ENCODE measurements at places on chromosomes 4 and X.

GRCh38 chrX:135497736-135498135 is 22.7 kb upstream of the INTS6L start:
- DNase-seq = no peak

- no peak for DNase-seq
Measured at GRCh38 chr4:22179124-22179874, 230.7 kb upstream of the KCNIP4 start.

GRCh38 chr4:44670506-44671199 is 7.6 kb upstream of the GUF1 start:
- DNase-seq = no peak

DNA sequence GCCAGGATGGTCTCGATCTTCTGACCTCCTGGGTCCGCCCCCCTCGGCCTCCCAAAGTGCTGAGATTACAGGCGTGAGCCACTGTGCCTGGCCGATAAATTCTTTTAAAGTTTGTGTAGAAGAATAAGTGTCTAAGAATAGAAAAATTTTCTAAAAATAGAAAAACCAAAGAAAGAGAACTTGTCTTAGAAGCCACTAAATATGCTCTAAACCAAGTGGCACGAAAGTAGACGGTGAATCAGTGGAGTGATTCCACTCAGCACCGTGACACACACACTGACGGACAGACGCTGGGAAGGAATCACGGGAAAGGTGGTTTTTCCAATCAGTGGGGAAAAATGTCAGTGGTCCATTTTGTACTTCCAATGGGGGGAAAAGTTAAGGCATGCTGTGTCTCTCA is 72.7 kb upstream of the PSAPL1 start:
- no peak for DNase-seq

- DNase-seq = no peak
Measured at GRCh38 chrX:20388594-20388993, 121.9 kb upstream of the RPS6KA3 start.

GRCh38 chr4:99148550-99148949 is 4.5 kb upstream of the ADH4 start:
- no peak for DNase-seq

DNA sequence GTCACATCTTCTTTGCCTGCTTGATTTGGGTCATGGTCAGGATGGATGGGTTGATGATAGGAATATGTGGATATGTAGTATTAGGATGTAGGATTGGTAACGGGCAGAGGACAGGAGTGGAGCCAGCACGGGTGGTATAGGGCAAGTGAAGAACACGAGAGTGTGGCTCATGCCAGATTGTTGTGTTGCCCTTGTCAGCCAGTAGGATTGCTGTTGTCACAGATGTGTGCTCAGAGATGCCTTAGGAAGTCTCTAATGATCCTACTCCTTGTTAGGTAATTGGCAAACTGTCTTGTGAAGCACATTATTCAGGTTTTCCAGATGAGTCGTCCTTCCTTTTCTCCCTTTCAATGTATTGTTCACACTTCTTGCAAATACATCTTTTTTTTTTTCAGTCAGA is 5.5 kb downstream of the ATP10D start:
- DNase-seq = no peak

- DNase-seq = no peak
Measured at GRCh38 chr4:37879365-37879764, 11.5 kb upstream of the TBC1D1 start.

DNA sequence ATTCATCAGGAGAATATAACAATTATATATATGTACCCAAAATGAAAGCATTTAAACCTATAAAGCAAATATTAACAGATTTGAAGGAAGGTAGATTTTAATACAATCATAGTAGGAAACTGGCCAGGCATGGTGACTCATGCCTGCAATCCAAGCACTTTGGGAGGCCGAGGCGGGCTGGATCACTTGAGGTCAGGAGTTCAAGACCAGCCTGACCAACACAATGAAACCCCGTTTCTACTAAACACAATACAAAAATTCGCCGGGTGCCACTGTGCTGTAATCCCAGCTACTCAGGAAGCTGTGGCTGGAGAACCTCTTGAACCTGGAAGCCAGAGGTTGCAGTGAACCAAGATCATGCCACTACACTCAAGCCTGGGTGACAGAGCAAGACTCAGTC is 118.3 kb downstream of the KCNIP4 start:
- DNase-seq = no peak

DNA sequence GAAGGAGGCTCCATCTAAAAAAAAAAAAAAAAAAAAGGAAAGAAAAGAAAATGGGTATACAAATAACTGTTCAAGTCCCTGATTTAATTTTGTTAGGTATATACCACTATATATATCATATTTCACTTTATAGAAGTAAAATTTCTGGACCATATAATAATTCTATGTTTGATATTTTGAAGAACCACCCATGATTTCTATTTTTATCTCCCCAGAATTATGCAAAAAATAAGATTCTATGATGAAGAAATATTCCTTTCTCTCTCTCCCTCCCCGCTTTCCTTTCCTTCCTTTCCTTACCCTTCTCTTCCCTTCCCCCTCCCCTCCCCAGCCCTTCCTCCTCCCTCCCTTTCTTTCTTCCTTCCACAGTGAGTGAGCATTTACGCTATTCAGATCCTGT is 337.5 kb upstream of the SPANXN4 start:
- no peak for DNase-seq

DNA sequence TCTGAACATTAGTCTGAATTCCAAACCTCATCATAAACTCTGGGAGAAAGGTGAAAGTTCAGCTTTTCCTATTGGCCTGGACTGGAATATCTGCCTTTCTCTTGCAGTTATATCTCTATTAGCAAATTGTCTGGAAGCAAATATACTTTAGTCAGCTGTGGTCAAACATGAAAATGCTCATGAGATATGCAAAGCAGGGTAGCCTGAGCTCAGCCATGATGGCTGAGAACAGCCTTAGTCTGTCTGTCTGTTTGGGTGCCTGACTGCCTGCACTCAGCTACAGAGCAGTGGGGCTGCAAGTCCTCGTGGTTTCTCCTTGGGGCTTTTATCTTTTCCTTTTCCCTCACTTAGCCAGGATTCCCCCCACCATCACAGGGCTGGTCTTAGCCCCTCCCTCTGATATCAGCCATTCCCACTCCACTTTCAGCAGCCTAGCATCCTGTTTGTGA is 19.5 kb upstream of the PGRMC2 start:
- no peak for DNase-seq

DNA sequence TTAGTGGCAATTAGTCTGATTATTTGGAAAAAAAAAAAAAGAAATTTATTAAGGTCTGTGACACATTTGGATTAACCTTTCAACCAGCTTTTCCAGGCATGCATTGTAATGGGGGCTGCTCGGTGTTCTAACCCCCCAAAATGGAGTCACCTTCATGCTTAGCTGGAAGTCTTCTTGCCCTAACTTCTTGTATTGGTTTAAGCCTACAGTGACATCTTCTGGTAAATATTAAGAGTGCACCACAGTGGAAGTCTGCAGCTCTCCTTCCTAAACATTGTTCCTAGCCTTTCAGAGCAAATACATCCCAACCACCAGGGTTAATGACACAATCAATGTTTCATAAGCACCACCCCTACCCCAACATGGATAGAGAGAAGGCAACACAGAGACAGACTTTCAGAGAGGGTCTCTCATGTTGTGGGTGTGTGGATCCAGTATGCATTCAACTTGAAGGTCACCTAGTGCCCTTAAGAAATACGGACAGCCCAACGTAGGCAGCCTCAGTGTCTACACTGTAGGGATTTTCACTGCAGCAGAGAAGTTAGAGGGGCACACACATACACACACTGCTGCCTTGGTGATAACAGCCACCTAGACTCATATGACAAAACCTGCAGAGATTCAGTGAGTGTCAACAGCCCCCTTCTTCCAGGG is 142.9 kb upstream of the MBNL3 start:
- peak; percentile 1 for DNase-seq

DNA sequence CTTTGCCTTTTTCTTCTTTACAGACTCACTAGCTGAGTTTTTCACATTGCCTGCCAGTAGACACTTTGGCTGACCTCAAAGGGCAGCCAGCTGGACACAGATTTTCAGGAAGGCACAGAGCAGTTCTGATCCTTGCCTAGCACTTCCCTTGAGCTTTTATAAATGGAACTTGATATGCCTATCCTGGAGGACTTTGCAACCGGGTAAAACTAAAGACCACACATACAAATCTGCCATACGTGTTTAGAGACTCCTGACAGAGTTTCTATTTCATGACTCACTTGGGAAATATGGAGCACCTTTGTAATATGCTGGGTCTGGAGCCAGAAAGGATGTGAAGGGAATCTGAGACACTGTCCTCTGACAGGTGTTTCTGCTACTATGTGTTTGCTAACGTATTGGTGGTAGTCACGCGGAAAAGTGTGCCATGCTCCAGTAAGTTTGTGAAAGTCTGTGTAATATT is 56.7 kb upstream of the RASSF6 start:
- peak; percentile 34 for DNase-seq

DNA sequence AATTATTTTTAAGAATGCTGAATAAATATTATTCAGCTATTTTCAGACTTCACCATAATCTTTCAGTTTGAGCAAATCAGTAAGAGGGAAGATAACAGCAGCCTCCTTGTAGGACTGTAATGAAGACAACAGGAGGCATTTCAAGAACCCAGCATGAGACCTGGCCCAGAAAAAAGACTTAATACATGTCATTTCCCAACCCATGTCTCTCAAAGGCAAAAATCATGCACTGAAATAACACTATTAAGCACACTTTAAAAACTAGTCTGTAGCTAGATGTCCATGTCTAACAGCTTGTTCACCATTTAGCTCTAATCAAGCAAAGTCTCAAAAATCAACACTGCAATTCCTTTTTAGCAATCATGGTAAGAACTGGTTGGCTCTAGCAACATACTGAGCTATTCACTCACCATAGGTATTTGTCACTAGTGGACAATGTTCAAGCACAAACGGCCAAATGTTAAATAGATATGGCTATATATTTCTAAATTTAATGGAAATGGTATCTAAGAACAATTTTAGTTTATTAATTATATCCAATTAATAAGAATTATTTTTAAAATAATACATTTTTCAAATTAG is 109.9 kb downstream of the WDFY3 start:
- DNase-seq = no peak

- no peak for DNase-seq
Measured at GRCh38 chr4:148065075-148065474, 333.2 kb downstream of the ARHGAP10 start.

- no peak for DNase-seq
Measured at GRCh38 chrX:30779453-30780030, 109.5 kb downstream of the TAB3 start.

GRCh38 chr4:48681856-48682255 is 98.2 kb downstream of the FRYL start:
- no peak for DNase-seq

DNA sequence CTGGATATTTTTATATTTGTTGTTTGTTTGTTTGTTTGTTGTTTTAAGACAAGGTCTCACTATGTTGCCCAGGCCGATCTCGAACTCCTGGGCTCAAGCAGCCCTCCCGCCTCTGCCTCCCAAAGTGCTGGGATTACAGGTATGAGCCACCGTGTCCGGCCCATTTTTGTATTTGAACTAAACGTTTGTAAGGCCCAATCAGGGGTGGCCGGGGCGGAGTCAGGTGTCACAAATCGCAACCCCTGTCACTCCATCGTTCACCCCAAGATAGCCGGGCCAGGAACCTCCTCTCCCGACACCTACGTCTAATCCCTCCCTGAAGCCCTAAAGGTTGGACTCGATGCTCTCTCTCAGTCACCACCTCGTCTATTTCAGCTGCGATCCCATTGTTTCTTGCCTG is 722 bp upstream of the EFHC2 start:
- no peak for DNase-seq

GRCh38 chr4:26298198-26298947 is 22.4 kb upstream of the RBPJ start:
- DNase-seq = no peak

DNA sequence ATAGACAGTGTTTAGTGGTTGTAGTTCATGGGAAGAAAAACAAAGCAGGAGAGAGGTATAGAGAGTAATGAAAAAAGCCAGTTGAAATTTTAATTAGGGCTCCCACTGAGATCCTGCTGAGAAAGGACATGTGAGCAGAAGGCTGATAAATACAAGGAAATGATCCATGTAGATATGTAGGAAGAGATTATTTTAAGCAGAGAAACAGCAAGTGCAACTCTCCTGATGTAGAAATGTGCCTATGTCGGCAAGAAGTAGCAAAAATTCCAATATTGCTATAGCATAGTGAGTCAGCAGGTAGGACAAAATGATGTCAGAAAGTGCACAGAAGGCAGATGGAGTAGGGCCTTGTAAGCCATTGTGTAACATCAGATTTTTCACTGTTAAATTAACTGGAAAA is 1027.3 kb downstream of the PCDH18 start:
- peak; percentile 28 for DNase-seq

- no peak for DNase-seq
Measured at GRCh38 chr4:146334862-146335449, 120.6 kb downstream of the REELD1 start.

- DNase-seq = no peak
Measured at GRCh38 chr4:5340991-5341451, 289.7 kb downstream of the STK32B start.

- no peak for DNase-seq
Measured at GRCh38 chrX:47209508-47210238, 8.8 kb upstream of the CDK16 start.

GRCh38 chr4:108427946-108428485 is 192.4 kb upstream of the RPL34 start:
- DNase-seq = no peak

DNA sequence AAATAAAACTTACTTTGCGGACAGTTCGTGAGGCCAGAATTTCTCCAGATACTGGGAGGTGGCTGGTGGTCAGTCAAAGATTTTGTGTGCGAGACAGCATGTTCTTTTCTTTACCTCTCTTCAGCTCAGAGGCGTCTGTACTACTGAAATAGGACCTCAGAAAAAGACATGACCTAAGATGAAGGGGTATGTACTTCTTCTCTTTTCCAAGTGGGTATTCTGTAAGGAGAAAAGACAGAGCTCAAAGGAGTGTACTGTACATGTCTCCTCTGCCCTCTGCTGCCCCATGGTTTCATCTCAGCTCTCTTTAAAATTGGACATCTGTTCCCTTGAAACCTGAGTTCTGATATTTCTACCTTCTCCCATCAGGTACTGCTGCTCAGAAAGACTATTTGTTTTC is 38.1 kb downstream of the SEPTIN11 start:
- no peak for DNase-seq

DNA sequence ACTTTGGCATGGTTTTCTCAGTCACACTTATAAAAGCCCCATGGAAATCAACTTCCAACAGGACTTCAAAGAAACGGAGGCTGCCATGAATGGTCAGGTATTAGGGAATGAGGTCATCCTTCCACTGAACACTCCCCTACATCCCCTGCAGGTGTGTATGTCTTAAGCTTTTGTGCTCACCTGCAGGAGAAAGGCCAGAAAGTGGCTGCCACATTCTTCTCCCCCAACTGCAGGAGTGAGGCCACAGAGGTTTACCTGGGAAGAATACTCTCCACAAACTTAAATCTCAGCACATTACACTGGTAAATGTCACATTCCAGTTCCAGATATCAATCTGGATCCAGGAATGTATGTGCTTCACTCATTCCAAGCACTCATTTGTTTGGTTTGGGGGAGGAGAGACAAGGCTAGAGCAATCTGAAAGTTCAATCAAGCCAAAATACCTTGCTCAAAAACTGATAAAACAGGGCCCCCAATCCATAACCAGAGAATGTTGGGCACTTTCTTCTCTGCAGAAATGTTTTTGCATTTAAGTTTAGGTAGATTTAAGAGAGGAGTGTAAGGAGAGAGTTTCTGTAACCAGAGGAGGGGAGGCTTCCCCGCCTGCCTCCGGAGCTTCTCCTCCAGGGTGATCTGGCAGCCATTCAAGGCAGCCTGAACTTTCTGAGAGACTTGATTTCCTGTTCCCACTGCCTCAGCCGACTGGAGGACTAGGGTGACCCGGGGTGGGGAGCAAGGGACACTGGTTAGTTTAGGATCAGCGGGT is 15.4 kb downstream of the FAM9C start:
- DNase-seq = no peak
